ENCODE measurements at places on chromosomes 16 and 17.

- DNase-seq, result no peak
Measured at GRCh38 chr16:57032931-57033330, 43.6 kb downstream of the NLRC5 start.

DNA sequence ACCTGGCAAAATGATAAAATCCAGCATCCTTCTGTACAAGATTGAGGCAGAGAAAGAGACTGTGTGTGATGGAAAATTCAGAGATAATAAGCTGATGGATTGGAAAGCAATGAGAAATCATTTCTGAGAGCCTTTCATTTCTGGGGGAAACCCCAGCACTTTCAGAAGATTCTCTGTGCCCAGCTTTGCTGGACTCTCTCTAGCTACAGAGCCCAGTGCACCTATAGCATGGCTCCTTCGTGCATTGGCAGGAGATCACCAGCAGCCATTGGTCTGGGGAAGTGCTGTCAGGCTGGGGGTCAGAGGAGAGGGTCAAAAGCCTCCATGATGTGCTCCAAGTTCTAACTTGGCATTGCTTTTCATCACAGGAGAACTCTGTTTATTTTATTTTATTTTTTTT lies 259.9 kb downstream of the SOX9 start:
- DNase-seq, result no peak

- DNase-seq, result no peak
Measured at GRCh38 chr16:67964477-67965131, 3.8 kb downstream of the SLC12A4 start.

- DNase-seq, result no peak
Measured at GRCh38 chr17:38425031-38425430, 3.2 kb upstream of the ARHGAP23 start.

DNA sequence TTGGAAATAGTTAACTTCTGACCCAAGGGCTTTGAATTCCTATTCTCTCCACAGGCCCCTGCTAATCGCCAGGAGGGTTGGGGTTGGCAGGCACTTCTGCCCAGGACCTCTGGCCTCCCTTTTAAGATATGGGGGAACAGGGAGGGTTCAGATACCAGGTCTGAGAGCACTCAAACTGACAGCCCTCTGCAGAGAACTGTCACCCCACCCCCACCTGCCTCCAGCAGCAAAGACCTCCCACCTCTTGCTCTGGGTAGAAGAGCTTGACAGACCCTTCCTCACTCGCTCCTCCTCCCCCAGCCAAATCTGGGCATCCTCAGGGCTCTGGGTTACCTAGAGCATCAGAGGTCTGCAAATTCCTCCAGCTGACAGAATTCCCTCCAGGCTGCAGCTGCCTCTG lies 11.6 kb downstream of the CDH3 start:
- DNase-seq, result no peak

- no peak for DNase-seq
Measured at GRCh38 chr16:79563921-79564320, 36.6 kb downstream of the MAF start.

GRCh38 chr17:6561446-6561845 lies 5.1 kb upstream of the PITPNM3 start:
- no peak for DNase-seq

DNA sequence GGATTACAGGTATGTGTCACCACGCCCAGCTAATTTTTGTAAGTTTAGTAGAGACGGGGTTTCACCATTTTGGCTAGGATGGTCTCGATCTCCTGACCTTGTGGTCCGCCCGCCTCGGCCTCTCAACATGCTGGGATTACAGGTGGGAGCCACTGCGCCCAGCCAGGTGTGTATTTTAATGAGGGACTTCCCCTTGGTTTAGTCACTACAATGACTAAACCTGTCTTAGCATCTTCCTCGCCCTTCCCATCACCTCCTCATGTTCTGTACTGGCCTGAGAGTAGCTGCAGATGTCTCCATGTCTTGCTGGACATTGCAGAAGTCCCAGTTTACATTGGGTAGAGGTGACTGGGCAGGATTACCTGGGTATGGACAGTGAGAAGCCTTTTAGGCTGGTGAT lies 9.6 kb downstream of the SLC7A6 start:
- no peak for DNase-seq

GRCh38 chr16:68902003-68902968 lies 59.0 kb downstream of the TANGO6 start:
- DNase-seq, result no peak

DNA sequence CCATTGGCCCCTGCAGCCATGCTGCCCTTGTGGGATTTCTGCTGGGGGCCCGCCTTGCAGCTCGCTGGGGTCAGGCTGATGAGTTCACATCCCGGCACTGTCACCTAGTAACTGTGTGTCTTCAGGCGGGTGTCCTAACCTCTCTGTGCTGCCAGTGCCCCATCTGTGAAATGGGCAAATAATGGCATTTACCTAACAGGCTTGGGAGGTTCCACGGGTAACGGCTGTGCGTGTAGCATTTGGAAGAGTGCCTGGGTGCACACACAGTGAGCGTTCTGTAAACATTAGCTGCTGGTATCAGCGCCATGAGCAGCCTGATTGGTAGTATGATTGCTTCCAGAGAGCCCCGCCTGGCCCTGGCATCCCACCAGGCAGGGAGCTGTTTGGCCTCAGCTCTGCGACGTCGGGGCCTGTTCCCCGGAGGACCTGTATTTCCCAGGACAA lies 167.3 kb upstream of the GSE1 start:
- DNase-seq, result no peak

GRCh38 chr17:81440511-81441244 lies 45.4 kb downstream of the BAHCC1 start:
- DNase-seq, result no peak

DNA sequence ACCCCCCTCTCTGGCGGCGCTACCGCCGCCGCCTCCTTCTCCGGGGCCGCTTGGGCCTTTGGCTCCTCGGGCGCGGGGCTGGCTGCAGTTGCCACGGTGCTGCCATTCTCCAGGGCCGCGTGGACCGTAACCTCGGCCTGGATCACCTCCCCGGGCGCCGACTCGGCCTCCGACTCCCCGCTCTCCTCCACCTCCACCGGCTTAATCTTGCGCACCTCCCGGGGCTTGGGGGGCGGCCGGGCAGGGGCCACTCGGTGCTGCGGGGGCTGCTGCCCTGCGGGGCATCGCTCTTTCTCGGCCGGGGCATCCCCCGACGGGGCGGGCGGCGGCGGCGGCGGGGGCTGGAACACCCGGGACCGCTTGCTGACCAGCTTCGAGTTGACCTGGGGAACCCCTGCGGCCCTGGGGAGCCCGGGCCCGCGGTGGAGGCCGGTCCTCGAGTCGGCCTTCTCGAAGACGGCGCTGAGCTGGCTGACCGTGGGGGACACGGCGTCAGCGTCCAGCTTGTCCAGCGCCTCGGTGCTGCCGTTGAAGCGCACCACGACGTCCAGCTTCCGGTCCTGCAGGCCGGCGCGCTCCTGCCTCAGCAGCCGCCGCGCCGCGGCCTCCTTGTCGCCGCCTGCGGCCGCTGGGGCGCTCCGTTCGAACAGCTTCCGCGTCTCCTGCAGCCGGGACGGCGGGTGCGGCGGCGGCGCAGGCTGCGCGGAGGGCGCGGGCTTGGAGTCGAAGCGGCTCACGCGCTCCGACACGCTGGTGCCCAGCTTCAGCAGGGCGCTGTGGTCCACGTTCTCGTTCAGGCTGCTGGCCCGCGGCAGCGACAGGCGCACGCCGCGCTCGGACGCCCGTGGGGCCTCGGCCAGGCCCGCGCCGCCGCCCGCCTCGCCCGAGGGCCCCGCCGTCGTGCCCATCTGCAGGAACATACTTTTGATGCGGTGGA lies 792 bp downstream of the PPP1R9B start:
- peak; percentile 90 for DNase-seq

GRCh38 chr17:17445925-17446665 lies 30.7 kb upstream of the MED9 start:
- DNase-seq, result peak; percentile 78

- peak; percentile 70 for DNase-seq
Measured at GRCh38 chr17:76085731-76086366, 6.9 kb downstream of the ZACN start.

DNA sequence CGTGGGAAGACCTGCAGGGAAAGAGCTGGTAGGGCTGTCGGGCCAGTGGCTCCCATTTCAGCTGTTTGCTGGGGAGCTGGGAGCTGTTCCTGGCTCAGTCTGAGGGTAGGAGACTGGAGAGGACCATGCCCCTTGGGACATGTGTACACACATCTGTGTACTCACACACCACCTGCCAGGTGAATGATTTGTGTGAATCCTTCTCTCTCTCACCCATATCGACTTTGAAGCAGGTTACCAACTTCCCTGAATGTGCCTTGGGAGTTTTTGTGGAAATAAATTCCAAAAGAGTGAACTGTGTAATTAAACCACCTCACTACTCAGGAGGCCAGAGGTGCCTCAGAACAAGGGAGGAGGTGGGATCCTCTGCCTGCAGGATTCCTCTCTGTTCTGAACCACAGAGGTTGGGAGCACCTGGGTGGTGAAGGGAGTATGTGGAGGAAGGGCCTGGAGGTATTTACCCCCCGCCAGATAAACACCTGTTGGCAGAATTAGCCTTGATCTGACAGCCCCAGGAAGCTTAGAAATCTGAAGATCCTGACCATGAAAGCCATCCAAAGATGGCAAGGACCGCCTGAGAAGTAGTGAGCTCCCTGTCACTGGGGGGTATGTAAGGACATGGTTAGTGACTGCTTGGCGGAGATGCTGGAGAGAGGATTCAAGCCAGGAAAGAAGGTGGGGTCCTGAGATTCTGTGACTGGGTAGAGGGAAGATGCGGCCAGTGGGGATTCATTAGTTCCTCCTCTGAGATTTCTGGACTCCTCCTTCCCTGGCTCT lies 3.3 kb downstream of the ABCC3 start:
- no peak for DNase-seq

- no peak for DNase-seq
Measured at GRCh38 chr16:15593235-15593634, 49.7 kb downstream of the MARF1 start.

GRCh38 chr17:56847106-56847505 lies 13.2 kb downstream of the DGKE start:
- DNase-seq, result no peak

- DNase-seq, result no peak
Measured at GRCh38 chr16:4426021-4426684, 485 bp downstream of the DNAJA3 start.

GRCh38 chr17:36978810-36979564 lies 30.2 kb downstream of the AATF start:
- no peak for DNase-seq

GRCh38 chr17:80117491-80118401 lies 16.4 kb downstream of the GAA start:
- peak; percentile 74 for DNase-seq

DNA sequence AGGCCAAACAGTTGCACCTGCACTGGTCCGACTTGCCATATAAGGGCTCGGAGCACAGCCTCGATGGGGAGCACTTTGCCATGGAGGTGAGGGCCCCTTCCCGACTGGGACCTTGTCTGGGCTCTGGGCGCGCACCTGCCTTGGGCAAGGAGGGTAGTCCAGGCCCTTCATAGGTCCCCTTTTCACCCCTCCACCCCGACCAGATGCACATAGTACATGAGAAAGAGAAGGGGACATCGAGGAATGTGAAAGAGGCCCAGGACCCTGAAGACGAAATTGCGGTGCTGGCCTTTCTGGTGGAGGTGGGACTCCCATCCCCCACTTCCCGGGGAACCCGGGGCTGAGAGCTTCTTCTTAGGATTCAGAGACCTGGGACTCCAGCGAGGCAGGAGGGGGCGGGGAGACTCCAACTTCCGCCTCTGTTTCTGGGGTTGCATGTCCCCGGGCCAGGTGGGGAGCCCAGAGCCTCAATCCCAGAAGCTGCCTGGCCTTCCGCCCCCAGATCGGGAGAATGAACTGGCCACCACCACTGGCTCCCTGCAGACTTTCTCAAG lies 7.8 kb downstream of the CA4 start:
- peak; percentile 66 for DNase-seq

DNA sequence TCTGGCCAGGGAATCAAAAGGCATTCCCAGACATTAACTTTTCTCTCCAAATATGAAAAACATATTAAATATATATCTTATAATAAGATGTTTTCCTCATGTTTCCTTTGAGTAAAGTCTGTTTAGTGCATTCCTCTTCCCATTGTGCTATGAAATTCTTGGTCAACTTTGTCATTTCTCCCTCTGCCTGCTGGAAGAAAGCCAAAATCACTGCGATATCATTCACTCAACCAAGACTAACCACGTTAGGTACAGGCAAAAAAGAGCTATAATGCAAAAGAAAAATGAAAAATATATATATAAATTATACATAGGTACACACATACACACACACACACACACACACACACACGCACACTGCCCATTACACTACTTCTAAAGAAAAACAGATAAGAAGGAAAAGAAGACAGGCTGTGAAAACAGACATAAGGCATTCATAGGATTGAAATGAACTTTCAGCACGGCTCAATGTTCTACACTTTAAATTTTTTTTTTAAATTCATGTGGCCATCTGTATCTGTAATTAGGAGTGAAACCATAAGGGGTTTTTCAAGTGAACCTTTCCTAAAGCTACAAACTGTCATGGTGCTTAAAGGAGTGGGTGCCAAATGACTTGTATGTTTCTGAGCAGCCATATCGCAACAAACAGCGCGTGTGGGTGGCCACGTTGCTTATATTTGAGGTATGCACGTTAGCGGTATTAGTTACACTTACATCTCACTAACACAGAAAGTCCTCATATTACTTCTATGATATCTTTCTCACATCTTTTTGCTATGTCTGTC lies 71.6 kb upstream of the PSMD7 start:
- DNase-seq, result no peak

- DNase-seq, result no peak
Measured at GRCh38 chr16:4654011-4654963, 29.7 kb downstream of the MGRN1 start.

DNA sequence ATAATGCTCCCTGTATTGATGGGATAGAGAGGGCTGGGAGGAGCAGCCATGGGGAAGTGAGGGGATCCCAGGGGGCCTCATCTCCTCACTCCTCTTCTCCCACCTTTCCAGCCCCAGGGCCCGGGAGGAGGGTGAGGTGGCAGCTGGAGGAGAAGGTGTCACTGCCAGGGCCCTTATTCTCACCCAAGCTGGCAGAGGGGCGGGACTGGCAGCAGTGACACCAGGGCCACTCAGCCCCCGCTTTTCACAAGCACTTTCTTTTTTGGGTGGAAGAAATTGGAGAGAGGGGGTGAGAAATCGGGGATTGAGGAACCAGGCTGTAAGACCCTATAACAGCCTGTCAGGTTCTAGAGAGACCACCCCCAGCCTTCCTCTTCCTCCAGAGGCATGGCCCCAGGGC lies 2.4 kb upstream of the TBX21 start:
- peak; percentile 58 for DNase-seq

DNA sequence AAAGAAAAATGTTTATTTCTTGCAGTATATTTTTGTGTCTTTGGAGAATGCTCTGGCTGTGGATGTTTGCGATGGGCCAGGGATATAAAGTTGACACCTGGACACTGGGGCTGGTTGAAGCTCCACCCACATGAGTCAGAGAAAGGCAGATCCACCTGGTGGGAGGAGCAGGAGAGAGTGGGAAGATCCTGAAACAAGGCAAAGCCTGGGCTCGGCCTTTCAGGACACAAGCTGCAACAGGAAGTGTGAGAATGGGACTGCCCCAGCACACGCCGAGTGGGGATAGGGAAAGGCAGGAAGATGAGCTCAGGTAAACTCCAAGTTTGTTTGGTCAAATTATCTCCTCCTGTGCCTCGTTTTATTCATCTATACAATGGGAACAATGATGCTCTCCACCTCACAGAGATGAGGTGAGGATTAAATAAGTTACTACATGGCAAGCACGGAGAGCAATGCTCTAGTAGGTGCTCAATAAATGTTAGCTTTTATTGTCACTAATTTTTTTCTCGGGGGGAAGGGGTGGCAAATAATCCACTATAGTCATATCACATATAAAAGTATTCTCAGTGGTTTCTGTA lies 21.4 kb upstream of the PITPNM3 start:
- no peak for DNase-seq

Measured in posterior vena cava (tissue), 2 donors.